ENCODE measurements at places on chromosomes 12 and 14.

GRCh38 chr12:42278128-42278510 lies 40.1 kb upstream of the YAF2 start:
- DNase-seq = no peak

DNA sequence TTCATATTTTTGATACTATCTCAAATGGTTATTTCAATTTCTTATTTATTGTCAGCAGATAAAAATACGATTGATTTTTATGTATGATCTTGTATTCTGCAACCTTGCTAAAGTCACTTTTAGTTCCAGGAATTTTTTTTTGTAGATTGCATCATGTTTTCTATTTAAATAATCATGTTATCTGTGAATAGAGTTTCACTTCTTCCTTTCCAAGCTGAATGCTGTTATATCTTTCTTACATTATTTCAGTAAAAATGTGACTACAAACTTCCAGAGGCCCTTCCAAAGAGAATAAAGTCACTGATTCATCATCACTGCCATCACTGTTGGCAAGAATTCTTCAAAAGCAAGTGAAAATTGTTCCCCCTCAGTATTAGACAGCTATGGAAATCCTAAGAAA lies 104.7 kb upstream of the RAP1B start:
- no peak for DNase-seq

DNA sequence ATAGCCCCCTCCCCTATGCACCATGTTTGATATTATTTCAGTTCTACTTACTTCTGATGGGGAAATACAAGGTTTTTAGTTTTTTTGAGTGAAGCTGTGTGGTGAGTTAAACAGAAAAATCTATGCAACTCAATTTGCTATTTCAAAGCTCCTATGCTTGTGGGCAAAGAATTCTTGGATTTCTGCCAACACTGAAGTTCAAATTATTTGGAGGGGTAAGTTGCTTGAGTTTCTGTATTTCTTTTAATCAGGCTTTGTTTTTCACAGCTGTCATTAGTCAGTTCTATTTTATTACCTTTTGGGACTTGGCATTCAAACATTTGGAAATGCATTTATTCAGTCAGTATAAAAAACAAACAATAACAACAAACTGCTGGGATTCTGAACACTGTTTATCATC lies 407.5 kb upstream of the MGAT4C start:
- no peak for DNase-seq

GRCh38 chr12:12734561-12735071 lies 17.4 kb downstream of the CDKN1B start:
- DNase-seq = no peak

GRCh38 chr14:68089146-68089731 lies 269.7 kb downstream of the RAD51B start:
- DNase-seq = no peak

- DNase-seq = no peak
These were observed 40.5 kb downstream of the TSPAN11 start for GRCh38 chr12:30967026-30967425.

- no peak for DNase-seq
These were observed 31.5 kb downstream of the TIMELESS start for GRCh38 chr12:56417739-56418138.

GRCh38 chr14:68520637-68521556 lies 272.0 kb downstream of the ZFP36L1 start:
- no peak for DNase-seq

DNA sequence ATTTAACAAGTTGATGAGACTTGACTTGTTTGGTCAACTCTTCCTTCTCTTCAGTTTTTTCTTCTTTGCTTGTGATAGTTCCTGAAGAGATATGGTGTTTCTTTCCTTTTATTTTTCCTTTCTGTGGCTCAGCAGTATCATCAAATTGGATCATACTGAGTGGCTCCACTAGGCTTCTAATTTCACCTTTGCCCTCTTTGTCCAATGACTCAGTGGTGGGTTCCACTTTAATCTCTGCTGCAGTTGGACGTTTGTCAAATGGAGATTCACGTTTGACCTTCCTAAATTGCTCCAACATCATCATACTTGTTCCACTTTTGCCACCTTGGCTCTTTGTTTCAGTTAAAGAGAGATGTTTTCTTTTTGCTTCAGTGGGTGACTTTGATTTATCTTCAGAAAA lies 41.5 kb downstream of the FAM186A start:
- DNase-seq = no peak

DNA sequence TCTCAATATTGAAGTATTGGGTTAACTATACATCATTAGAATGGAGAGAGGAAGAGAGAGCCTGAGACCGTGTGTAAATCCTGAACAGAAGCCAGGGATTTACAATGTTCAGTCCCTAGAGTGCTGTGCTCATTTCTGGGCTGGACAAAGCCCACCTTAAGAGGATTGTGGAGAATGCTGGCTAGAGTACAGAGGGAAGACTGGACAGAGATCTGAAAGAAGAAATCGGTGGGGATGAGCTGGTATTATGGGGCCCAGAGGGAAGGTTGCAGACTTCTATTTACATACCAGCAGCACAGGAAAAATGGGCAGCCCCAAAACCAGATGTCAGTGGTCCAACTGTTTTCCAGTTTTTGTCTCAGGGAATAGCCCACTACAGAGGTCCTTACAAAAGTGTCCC lies 42.3 kb downstream of the RTN1 start:
- no peak for DNase-seq

DNA sequence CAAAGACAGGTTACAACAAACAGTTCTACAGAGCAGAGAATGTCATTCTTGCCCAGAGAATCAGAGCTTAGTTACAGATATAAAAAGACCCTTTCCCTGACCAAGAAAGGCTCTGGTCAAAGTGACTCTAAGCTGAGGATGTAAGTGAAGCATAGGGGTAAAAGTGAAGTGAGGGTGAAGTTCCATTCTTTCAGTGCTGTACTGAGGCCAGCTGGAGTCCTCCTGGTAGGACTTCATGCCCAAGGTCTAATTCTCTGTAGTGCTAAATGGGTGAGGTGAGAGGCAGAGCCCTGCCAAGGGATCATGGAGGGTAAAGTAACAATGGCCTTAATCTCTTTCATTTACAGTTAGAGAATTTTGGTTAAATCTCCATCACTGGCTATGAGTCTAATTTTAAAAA lies 38.5 kb downstream of the DUSP16 start:
- DNase-seq = no peak

DNA sequence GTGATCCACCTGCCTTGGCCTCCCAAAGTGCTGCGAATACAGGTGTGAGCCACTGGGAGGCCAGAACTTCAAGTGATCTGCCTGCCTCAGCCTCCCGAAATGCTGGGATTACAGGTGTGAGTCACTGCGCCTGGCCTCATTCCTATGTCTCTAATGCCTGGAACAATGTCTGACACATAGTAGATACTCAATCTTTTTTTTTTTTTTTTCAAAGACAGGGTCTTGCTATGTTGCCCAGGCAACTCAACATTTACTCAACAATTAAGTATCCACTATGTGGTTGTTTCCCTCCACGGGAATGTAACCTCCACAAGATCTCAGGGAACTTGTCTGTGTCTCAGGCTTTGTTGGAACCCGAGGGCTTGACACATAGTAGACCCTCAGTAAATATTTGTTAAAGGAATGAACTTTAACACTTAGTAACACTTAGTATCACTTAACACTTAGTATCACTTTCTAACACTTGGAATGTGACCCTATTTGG lies 3.0 kb upstream of the TMEM120B start:
- no peak for DNase-seq

GRCh38 chr14:45361727-45362126 lies 108.7 kb upstream of the MIS18BP1 start:
- DNase-seq = no peak

GRCh38 chr12:109290061-109290460 lies 19.0 kb downstream of the FOXN4 start:
- DNase-seq = no peak

DNA sequence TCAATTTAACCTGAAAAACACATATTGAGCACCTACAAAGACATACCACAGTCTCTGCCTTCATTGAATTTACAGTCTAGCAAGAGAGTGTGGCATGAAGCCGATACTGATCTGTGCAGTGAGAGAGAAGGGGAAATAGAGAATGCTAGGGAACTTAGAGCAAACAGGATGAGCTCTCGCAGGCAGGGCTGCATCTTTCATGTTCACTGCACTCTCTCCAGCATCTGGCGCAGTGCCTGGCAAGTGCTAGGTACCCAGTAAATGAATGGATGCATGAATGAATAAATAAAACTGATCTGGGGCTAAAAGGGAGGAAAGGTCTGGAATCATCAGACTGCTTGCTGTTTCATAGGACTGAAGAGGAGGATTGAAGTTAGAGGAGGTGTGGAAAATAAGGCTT lies 256.5 kb upstream of the NPAS3 start:
- no peak for DNase-seq

DNA sequence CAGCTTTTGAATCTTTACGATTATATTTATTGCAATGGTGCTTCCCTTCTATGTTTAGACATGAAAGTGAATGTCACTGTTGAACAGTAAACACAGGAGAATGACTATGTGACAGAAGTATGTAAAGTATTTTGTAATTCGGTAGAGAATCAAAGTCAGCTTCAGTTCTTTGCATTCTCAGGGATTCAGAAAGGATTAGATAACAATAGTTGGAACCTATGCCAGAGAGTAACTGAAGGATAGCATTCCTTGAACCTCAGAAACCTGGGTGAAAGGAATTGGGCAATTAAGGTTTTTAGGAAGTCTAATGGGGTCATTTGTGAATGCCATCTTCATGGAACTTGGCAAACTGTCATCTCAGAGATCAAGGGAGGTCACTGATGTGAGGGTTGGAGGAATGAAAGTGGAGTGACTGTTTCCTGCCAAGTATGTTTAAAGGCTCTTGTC lies 305.3 kb upstream of the DDHD1 start:
- DNase-seq = no peak

DNA sequence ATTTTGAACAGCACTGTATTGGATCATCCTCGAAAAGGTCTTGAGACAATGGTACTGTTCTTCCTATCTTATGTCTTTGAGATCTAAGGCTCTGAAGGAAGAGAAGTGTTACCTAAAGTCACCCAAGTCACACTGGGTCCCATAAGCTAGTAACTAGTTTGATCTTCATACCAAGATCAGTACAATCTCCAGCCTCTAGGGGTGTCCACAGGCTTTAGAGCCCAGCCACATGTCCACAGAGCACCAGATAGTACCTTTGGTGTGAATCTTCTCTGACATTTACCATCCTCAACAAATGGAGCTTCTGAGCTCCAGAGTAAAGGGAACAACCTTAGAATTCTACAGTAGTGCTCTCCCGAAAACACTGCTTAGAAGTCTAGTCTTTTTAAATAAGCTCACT lies 78.7 kb downstream of the KSR2 start:
- no peak for DNase-seq

GRCh38 chr12:48691826-48692487 lies 9.9 kb upstream of the KANSL2 start:
- DNase-seq = no peak

- no peak for DNase-seq
These were observed 166.2 kb downstream of the PAX9 start for GRCh38 chr14:36827861-36828260.

GRCh38 chr14:105200074-105200473 lies 19.0 kb upstream of the NUDT14 start:
- DNase-seq = no peak

DNA sequence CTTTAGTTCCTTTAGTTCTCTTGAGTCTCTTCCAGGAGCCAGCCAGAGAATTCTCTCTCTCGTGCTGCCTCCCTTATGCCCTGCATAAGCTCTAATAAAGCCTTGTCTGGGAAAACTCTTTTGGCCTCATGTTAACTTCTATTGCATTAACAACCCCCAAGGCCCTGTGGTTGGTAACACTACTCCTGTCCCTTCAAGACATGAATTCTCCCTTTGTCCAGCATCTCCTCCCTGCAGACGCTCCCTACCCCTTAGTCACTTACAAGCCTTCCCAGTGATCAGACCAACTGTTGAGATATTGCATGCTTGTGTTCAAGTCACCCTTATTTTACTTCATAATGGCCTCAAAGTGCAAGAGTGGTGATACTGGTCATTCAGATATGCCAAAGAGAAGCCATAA lies 12.1 kb downstream of the LTBR start:
- DNase-seq = no peak

- DNase-seq = no peak
These were observed 3.0 kb downstream of the GZMB start for GRCh38 chr14:24630872-24631477.

DNA sequence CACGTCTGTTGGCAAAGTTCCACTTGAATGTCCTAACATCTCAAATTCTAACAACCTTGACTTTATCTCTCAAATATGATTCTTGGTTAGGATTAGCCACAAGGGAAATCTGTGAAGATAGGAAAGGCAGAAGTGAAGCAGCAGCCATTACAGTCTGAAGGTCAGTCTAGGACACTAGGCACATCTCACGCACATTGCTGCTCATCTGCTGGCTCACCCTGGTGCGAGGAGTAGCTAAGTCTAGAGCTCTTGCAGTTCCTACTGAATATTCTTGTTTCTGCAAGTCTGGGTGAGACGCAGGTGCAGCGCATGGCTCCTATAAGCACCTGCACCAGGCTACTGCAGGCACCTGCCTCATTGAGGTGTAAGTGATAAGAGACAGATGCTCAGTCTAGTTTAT lies 6.4 kb upstream of the SLC25A3 start:
- DNase-seq = no peak

GRCh38 chr14:51806026-51807023 lies 54.1 kb upstream of the GNG2 start:
- DNase-seq = no peak

Measured in naive thymus-derived CD8-positive, alpha-beta T cell (primary cell).